Effector CD8-positive, alpha-beta T cell (primary cell): ENCODE measurements at places on chromosomes 6 and 20.

DNA sequence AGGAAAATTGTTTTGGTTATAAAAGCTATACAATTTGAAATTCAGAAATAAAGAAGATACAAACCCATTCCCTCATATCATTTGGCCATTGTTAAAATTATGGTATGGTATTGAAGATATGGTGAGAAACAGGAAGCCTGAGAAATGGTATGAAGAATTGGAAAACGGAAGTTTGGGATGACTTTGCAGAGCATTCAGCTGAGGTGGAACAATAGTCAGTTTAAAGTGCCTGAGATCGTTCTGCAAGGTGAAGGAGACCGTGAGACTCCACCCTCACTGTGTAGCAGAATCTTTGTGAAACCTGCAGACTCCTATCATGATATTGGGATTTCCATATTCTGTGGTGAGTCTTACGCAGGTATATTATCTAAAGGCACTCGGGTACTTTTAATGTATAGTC lies 97.3 kb downstream of the ADGRB3 start:
- no peak for DNase-seq

DNA sequence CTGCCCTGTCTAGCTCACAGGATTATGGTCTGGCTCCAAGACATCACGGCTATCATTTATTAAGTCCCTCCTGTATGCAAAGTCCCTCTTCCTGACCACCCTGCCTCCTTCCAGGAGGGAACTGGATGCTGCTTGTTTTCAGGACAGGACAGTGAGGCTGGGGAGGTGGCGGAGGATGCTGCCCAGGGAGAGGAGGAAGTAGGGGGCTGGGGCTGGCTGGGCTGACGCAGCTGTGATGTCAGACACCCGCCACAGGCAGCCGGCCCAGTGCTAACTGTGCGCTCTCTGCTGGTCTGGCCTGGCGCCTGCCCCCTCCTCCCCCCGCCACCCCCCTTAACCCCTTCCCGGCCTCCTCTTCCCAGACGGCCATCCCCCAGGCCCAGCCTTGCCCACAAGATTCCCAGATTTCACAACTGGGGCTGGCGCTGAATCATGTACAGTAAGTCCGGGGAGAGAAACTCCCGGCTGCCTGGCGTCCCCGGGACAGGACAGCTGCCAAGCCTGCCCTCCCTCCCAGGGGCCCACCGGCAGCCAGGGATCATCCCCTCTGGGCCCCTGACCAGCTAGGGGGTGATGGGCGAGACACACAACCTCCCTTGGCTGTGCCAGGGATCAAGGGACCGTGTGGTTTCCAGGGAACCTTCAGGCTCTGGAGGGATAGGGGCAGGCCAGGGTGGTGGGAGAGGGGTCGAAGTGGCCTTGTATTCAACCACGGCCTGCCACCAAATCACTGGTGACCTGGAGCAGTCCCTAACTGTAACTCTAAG lies 118.1 kb downstream of the CEBPB start:
- DNase-seq = no peak

- DNase-seq = no peak
Observed at GRCh38 chr6:138944412-138944811, 43.6 kb downstream of the REPS1 start.

- peak; percentile 25 for DNase-seq
Observed at GRCh38 chr6:39228992-39229767, at the start of gene KCNK5. TSS of gene KCNK5 (minus strand) at chr6:39229475. CDS start at chr6:39229111, 364 bp downstream.

- DNase-seq = no peak
Observed at GRCh38 chr20:38208088-38208487, 43.0 kb upstream of the TGM2 start.
